ENCODE measurements at places on chromosomes 13 and 19.

DNA sequence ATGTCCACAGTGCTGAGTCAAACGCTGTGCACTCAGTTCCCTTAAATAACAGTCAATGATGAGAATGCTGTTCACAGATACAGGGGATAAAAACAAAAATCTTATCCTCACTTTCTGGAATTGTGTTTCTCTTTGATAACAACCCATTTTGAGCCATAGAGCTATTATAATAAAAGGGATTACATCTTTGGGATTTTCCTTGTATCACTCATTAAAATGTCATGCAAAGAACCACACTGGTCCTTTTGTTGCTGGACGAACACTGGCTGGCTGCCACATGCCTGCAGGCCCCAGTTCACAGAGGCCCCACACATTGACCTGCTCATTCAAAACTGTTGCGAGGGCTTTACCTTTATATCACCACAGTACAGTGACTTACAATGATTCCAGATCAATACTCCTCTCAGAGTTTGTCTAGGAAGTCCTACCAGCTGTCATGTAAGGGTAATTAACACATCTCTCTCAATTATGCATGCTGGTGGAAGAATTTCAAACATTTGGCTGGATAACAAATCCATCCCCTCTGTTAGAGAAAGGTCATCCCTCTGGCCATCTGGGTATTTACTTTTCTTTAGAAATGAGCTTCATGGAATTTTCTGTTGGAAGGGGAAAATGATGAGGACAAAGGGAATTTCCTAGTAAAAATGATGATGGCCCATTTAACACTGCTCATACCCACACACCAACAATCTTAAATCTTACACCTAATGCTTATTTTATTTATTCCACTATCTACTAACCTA is 85.9 kb downstream of the MBNL2 start:
- DNase-seq = no peak

- no peak for DNase-seq
These were observed 3.9 kb downstream of the TTYH1 start for GRCh38 chr19:54418930-54419800.

- no peak for DNase-seq
These were observed 282.5 kb downstream of the ATP8A2 start for GRCh38 chr13:25654322-25654721.

- DNase-seq = no peak
These were observed 807.1 kb downstream of the DIAPH3 start for GRCh38 chr13:59356607-59357006.

GRCh38 chr19:1295169-1296012 is 9.7 kb downstream of the EFNA2 start:
- no peak for DNase-seq

DNA sequence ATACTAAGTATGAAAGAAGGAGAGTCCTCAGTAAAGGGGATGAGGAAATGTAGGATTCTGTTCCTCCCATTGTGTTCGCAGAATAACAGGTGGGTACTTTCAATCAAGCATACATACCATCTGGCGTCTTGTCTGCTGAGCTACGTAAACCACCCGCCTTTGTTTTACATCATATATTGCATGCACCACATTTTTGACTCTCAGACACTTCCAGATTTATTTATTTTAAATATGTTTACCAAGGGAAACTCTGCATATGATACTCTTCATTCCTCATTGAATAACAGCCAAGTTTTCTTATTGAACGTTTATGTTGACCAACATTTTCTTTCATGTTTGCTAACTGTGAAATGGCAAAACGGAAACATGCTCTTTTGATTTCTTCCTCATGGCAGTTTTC is 174.1 kb downstream of the FGF14 start:
- no peak for DNase-seq

DNA sequence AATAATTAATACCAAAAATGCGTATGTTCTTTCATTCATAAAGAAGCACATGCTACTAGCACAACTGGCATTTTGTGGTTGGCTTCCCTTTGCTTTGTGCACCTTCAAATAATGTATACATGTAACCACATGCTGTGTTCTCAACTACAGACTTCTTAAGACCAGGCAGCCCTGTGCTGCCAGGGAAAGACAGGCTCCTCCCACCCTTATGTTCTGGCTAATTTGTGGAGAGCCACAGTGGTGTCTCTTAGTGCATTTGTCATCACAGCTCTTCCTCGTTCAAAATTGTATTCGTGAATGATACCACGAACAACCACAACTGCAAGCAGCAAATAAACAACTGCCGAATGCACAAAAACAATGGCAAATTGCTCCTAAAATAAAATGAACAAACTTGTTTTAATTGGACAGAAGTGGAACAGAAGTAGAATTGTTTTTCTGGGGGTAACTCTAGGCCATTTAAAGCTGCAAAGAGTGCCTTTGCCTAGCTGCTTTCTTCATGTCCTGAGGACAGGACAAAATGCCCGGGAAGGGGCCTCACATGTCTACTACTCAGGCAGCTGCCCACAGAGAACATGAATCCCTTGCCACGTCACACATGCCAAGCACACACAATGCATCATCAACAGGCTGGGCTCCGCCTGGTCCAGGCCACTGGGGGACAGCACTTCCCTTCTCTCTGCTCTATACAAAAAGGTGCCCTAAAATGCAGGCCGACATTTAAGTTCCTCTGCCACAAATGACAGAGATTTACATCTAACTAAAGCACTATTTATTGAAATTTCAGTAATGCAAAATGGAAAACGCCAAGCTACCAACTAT is 21.7 kb downstream of the IRS2 start:
- DNase-seq = no peak

GRCh38 chr13:70896136-70896535 is 787.9 kb upstream of the KLHL1 start:
- DNase-seq = no peak

DNA sequence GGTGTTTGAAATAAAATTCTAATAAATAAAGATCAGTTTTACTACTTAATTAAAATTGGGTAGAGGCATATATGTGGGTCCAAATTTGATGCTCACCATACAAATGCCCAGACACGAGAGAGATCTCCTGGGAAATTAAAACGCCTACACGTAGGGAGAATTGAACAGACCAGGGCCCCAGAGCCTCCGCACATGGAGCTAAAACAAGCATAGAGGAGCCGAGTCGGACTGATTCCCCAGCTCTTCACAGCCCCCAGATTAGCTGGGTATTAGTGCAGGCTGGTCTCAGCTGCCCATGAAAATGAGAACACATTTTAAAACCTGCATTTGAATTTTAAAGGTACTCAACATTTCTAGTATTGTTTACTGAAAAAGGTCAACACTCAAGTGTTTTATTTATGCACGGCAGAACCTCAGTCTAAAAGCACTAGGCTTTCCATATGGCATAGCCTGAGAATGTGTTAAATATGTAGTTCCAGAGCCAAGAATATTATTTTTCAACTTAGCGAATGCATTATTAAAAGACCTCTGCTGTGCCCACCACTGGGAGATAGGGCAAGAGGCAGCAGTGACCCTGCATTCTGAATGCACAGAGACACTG is 344.8 kb downstream of the ENOX1 start:
- no peak for DNase-seq

GRCh38 chr13:74024314-74024713 is 109.9 kb downstream of the KLF12 start:
- no peak for DNase-seq

DNA sequence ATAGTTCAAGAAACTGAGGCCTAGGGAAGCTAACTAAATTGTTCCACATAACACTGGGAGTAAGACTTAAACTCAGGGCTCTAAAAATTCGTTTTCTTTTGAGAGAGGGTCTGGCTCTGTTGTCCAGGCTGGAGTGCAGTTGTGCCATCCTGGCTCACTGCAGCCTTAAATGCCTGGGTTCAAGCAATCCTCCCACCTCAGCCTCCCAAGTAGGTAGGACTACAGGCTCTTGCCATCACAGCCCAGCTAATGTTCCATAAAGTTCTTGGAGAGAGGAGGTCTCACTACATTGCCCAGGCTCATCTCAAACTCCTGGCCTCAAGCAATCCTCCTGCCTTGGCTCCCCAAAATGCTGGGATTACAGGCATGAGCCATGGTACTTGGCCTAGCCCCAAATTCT is 10.7 kb downstream of the ZMYM5 start:
- no peak for DNase-seq

DNA sequence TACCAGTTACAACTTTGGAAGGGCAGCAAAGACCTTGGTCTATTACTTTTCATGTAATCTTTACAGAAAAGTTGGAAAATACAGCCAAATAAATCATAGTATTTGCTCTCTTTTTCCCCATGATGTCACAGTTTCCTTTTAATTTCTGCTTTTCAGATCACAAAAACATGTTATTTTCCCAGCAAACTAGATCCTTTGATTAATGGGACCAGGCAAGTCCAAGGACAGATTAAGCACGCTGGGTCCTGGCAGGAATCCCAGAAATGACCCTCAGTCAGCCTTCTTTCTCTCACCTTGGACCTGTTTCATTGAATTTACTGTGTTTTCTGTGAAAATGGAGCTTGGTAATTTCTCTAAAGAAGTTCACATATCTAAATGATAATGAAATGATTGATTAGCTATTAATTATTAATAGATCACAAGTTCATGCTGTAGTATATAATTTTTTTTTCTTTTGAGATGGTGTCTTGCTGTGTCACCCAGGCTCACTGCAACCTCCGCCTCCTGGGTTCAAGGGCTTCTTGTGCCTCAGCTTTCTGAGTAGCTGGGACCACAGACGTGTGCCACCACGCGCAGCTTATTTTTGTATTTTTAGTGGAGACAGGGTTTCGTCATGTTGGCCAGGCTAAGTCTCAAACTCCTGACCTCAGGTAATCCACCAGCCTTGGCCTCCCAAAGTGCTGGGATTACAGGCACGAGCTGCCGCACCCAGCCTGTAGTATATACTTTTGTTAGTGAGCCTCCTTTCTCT is 16.0 kb downstream of the SPATA13 start:
- DNase-seq = no peak

GRCh38 chr19:45130888-45131615 is 29.7 kb downstream of the NKPD1 start:
- peak; percentile 95 for DNase-seq

DNA sequence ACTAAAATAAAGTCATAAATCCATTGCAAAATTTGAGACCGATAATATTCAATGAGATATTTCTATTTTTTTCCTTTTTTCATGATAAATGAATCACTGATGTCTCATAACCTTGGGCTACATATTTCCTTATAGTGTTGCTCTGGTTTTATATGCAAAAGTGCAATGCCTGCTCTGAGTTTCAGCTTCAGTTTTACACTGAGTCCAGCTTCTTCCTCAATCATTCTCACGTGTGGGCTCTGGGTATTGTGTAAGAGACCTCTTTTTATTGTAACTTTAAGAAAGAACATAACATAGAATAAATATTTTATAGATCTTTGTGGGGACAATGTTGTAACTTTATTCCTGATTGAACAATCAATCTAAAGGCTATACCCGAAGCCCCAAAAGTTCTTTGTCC is 280.2 kb upstream of the EDNRB start:
- no peak for DNase-seq

GRCh38 chr13:75173457-75174356 is 308.3 kb downstream of the TBC1D4 start:
- DNase-seq = no peak

- DNase-seq = no peak
These were observed 33.6 kb upstream of the UBE2L5 start for GRCh38 chr13:30388406-30389283.

- DNase-seq = no peak
These were observed 1.8 kb upstream of the SSBP4 start for GRCh38 chr19:18417250-18418028.

DNA sequence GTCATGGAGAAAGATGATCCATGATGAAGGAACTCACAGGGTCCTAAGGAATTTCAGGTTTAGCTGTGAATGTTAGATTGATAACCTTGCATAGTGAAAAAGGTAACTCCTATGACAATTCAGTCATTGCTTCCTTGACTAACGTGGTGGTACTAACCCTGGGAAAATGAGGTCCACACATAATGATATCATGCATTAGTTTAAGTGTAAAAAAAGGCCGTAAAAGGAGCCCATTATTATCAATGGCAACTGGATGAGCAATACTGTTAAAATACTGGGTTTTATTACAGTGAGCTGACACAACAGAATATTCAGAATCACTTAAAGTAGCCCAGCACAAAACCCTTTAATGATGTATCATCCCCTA is 515.4 kb downstream of the DCT start:
- no peak for DNase-seq

DNA sequence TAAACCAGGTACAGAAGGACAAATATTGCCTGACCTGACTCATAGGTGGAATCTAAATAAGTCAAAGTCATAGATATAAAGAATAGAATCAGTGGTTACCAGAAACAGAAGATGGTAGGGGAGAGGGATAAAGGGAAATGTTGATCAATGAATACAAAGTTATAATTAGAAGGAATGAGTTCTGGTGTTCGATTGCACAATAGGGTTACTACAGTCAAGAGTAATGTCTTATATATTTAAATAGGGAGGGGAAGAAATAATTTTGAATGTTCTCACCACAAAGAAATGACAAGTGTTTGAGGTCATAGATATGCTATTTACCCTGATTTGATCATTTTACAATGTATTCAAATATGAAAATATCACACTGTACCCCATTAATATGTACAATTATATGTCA is 1541.2 kb downstream of the SLITRK1 start:
- DNase-seq = no peak

GRCh38 chr13:96824140-96824539 is 170.1 kb downstream of the OXGR1 start:
- DNase-seq = no peak

DNA sequence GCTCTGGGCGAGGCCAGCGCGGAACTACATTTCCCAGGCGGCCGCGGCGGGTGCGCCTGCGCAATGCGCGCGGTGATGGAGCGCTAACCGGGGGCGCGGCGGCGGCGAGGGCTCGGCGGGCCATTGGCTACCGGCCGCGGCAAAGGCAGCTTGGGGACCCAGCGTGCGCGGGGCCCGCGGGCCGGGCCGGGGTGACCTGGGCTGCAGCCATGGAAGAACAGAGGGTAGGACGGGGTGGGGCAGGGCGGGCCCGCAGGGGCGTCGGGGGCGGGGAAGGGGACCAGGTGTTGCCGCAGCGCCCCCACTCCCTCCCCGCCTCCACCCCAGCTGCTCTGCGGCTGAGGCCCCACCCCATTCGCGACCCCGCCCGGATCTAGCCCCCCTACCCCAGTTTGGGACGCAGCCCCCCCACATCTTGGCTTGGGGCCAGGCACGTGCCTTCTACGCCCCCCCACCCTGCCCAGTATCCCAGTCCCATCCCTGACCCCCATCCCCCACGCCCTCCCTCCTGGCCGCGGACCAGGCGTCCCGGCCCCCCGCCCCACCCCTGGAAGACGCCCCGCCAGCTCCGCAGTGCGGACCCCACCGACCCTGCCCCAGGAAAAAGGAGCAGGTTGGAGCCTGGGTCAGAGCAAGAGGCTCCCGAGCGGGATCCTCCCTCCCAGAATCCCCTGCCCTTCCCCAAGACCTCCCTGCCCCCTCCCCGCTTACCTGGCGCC is at the start of gene FSD1:
FSD1 (plus strand) TSS at position 61 of the 719 bp plus-strand sequence; CDS start at position 210, 149 bp downstream.
- DNase-seq = no peak

DNA sequence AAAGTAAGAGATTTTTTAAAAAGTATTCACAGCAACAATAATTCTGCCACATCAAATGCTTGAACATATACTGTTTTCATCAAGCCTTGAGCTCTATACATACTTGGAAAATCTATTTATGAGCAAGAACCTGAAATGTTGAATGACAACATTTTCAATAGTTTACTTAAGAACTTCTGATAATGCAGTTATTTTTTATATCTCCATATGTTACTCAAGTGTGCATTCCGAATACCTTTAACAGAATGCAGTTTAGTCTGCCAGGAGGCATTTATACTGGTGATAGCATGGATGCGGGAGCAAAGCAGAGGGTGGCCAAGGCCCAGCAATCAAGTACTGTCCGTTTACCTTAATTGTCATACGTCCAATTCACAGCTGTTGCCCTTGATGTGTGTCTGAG is 589.5 kb downstream of the KCTD12 start:
- no peak for DNase-seq

Data from NCI-H1436 treated with DMSO at 0.1 percent for 48 hours (cell line).